ENCODE measurements at places on chromosomes 6 and 20.

DNA sequence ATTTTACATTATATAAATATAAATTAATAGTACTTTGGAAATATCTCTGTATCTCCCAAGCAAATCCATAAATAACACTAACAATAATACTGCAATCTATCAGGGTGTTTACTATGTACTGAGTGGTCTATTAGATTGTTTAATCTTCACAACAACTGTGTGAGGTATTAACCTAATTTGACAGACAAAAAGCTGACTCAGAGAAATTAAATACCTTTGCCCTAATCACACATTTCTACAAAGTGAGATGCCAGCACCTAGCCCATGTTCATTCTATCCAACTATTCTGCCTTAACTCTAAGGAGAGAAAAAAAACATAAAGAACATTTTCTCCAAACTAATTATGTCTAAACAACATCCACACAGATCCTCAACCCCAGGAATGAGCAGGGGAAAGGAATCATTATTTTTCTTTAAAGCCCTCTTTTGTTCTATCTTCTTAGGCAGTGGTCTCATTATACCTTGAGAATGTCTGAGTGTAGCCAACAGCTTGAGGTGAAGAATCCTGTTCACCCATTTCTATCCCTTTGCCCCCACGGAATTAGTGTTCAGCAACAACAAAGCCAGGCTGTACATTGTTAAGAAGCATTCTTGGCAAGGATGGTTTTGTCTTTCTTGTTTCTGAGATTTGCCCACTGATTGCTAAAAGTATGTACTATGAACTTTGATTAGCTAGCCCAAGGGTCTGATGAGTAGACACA lies 42.7 kb downstream of the PRL start:
- no peak for DNase-seq

- no peak for DNase-seq
Observed at GRCh38 chr20:39676857-39677391, 714.8 kb downstream of the DHX35 start.

GRCh38 chr6:151585741-151586140 lies 91.9 kb downstream of the CCDC170 start:
- DNase-seq, result no peak

- DNase-seq, result no peak
Observed at GRCh38 chr6:110053395-110054240, 75.5 kb downstream of the GPR6 start.

DNA sequence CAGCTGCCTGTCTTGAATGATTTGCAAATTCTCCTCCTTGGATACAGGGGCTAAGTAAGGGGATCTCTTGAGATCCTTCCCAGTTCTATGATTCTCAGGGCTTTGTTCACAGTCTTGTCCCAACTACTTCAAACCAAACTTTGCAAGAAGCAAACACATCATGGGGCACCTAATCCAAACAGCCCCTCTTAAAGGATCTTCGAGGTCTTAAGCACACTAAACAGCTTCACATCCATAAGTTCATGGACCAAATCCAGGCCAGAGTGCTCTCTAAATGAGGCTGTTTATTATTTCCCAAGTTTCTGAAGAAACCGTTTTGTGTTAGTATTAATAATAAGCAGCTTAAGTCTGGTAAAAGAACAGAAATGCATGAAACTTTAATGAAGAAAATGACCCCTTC lies 75.2 kb downstream of the KIF6 start:
- no peak for DNase-seq

GRCh38 chr6:6826095-6826901 lies 237.8 kb downstream of the LY86 start:
- DNase-seq, result no peak

DNA sequence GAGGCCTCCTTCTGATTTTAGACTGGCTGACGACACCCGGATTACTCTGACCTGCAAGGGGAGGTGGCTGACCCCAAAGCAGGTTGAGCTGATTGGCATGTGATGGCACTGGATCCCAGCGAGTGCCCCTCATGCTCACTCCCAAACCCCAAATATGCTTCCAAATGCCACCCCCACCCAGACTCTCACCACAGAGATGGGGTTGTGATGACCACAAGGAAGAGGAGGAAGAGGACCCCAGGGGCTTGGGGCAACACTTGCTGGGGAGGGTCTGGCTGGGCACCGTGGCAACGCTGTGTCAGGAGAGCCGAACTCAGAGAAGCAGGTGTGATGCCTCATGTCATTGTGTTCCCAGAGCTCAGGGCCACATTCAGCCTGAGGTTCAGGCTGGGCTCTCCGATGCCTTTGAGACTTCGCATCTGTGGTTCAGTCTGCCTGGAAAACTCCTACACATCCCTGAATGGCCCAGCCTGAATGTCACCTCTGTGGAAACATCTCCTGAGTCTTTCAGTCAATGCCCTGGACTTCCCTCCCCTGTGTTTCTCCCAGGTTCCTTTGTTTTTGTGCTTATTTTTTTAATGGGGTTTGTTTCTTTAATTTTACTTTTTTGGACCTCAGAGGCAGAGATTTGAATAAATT lies 169.1 kb upstream of the PMEPA1 start:
- DNase-seq, result no peak
